ENCODE measurements at places on chromosomes 5 and 9. TPM values are rescaled to one million over a fixed set of nuclear protein-coding genes. Genes with fewer than 3 reads are reported as not detected.

The IL3 gene
- not detected for total RNA-seq

DNA sequence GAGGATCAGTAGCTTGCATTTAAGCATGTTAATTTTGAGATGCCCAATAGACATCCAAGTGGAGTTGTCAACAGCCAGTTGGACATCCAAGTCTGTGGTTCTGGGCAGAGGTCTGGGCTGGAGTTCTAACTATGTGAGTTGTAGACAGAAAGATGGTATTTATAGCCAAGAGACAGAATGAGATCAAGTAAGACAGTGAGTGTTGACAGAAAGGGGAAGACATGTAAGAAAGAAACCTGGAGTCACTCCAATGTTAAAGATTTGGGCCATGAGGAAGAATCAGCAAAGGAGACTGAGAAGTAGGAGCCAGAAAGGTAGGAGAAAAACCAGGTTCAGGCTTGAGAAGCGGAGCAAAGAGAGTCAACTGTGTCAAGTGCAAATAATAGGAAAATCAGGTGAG lies 95.5 kb upstream of the PUM3 start:
- H3K27ac ChIP-seq = no peak overlapping the region
- no peaks in the 10 kb centered on the region for H3K36me3 ChIP-seq
- H3K4me3 ChIP-seq = no peak overlapping the region
- H3K4me1 ChIP-seq = no peaks in the 10 kb centered on the region
- H3K27me3 ChIP-seq = no peaks in the 10 kb centered on the region

DNA sequence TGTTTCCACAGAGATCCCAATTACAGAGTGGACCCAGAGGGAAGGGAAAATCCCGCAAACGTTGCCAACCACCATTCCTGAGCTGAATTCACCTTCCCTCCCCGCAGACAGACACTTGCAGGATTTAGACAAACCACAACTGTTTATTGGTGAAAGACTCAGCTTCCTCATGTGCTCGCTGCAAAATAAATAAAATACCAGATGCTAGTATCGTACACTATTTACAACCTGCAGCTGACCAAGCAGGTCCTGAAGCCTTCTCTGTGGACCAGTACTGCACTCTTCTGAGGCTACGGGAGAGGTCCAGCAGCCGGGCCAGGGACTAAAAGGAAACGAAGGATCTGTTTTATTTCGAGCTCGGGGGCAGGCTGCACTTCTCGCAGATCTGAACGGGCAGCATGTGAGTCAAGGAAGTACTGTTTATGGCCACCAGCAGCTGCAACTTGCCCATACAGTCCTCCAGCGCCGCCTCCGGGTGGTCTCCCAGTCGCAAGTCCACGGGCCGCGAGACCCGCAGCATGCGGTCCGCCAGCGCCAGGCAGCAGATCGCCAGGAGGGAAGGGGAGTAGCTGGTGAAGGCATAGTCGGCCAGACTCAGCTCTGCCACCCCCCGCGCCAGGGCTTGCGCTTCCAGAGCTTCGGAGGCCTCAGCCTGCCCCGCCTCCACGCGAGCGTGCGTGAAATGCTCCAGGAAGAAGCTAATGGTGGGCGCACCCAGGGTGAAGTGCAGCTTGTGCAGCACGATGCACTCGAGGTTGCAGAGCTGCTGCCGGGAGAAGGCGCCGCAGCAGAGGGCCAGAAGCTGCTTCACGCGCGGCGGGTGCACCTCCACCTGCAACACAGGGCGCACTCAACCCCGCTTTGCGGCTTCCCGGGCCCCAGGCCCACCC lies 2.1 kb downstream of the CCNO start:
- peaks cover 31% of the 10 kb centered on the region for H3K4me1 ChIP-seq
- peaks cover 61% of the 10 kb centered on the region for H3K27me3 ChIP-seq
- H3K4me3 ChIP-seq = no peak overlapping the region
- no peak overlapping the region for H3K27ac ChIP-seq

DNA sequence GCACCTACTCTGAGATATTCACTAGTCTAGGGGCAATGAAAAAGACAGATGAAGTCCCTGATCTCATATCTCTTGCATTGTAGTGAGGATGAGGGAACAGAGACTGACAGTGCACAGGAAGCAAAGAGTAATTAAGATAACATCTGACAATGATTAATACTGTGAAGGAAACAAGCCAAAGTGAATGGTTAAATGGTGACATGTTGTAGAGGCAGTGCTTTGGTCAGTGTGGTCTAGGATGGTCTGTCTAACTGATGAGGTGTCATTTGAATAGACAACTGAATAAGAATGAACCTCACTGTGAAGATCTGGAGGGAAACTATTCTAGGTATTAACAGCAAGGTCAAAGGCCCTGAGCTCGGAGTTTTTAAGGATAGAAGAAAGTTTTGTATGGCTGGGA lies 333.3 kb upstream of the GRIA1 start:
- H3K27ac ChIP-seq = no peak overlapping the region
- H3K36me3 ChIP-seq = no peaks in the 10 kb centered on the region
- H3K4me1 ChIP-seq = no peaks in the 10 kb centered on the region
- no peak for DNase-seq

- no peaks in the 10 kb centered on the region for H3K4me1 ChIP-seq
- peak; percentile 55 for DNase-seq
- H3K27ac ChIP-seq = no peak overlapping the region
- no peak overlapping the region for H3K4me3 ChIP-seq
These were observed 10.0 kb upstream of the C5 start for GRCh38 chr9:121059998-121060636.

DNA sequence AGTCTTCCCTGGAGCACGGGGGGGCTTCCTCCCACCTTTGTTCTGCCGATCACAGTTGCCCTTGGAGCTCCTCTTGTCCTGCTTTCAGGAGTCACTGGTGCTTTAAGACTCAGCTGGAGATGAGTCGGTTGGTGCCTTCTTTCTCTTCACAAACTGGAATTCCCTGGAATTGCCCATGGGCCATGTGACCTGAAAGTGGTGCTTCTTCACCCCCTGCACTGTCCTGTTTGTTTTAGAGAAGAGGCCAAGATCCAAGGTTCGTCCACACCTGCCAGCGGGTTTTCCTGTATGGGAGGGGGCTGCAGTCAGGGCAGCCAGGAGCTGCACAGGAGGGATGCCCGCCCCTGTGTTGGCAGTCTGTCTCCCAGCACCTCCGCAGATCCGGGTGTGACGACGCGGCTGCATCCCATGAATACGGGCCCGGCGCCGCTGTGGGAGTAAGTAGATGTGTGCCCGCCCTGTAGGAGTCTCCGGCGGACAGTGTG lies 9.5 kb upstream of the MRPS2 start:
- H3K36me3 ChIP-seq = peaks cover 16% of the 10 kb centered on the region
- no peak overlapping the region for H3K4me3 ChIP-seq
- H3K27me3 ChIP-seq = no peaks in the 10 kb centered on the region
- H3K27ac ChIP-seq = no peak overlapping the region

The PAPPA gene
- 14.2 TPM for total RNA-seq

DNA sequence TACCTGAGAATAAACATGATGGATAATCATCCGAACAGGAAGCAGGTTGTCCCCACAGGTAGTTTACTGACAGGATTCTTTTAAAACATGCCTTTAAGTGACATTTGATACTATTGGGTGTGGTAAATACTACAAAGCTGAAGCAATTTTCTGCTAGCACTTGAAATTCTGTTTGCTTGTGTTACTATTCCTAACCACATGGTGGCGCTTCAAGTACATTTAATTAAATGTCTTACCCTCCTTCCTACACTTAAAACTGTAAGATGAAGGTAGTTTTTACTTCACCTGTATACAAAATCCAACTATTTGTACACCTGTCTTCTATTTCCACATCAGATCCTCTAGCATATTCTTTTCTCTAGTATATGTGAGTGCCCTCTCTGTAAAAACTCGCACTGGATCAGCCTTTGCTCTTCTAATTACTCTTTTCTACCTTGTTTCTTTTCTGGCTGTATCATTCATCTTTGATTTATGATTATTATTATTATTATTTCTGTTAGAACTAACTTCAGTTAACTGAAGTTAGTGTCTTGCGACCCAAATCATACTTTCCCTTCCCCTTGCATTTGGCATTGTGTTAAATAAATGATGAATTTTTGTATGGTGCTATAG lies 18.4 kb downstream of the SLC25A46 start:
- DNase-seq = no peak
- H3K36me3 ChIP-seq = no peaks in the 10 kb centered on the region
- H3K27me3 ChIP-seq = no peaks in the 10 kb centered on the region

The LAMC3 gene
- 58.2 TPM for total RNA-seq

The FAXDC2 gene
- 49.5 TPM for total RNA-seq

DNA sequence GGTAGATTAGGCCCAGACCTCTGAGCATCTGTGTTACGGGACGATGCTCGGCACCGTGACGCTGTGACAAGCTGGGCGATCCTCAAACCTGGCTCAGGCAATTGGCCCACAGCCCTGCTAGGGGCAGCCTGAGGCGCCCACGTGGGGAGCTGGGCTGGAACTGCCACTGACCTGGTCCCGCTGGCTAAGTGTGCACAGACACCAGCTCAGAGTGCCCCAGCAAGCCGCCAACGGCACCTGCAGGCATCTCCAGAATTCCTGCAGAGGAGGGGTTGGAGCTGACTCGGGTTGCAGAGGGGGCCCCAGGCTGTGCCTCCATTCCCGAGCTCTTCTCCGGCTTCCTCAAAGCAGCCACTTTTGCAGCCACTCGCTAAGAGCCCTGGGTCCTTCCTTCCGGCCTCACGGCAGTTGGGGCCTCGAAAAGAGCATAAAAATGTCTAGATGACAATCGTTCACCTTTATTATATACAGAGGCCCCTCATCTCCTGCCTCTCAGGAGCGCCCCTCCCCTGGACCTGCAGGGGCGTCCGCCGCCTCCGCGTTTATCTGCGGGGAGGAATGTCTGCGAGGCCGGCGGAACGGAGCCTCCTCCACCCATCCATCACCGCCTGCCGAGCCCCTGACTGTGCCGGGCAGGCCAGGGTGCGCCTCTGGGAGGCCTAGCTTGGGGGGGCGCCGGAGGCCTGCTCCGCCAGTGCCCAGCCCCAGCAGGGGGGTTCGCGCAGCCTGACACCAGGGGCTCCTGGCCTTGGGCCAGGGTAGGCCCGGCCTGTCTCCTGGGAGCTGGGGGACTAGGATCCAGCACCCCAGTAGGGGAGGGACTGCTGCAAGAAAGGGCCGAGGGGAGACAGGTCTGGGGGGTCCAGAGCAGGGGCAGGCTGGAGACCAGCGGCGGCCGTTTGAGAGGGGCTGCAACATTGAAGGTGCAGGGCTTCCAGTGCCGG lies 144.9 kb downstream of the BARX1 start:
- H3K27me3 ChIP-seq = peaks cover 10% of the 10 kb centered on the region
- H3K4me1 ChIP-seq = no peaks in the 10 kb centered on the region
- no peak for DNase-seq
- H3K27ac ChIP-seq = no peak overlapping the region
- H3K36me3 ChIP-seq = no peaks in the 10 kb centered on the region
- H3K4me3 ChIP-seq = no peak overlapping the region

DNA sequence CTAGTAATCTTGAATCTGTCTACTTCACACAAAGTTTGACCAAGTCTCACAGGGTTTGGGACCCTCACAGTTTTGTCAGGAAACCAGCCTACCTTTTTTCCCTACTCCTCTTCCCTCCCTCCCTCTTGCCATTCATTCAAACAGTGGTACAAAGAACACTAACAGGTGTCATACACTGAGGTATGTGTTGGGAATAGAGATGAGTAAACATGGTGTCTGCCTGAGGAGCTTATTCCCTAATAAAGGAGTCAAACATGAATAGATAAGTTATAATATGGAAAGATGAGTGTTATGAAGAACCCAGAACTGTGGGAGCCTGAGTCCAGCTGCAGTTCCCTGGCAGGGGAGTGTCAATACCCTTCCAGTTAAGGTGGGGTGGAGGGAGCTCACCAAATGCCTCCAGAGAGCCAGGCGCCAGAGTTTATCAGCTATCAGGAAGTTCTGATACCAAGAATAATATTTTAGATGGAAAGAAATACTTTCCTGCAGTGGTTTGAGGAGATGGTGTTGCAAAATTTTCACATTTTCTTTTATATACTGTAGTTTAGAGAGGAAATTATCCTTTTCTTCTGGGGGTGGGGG lies 183.4 kb upstream of the NR3C1 start:
- H3K36me3 ChIP-seq = no peaks in the 10 kb centered on the region
- H3K27ac ChIP-seq = no peak overlapping the region
- no peaks in the 10 kb centered on the region for H3K4me1 ChIP-seq
- no peaks in the 10 kb centered on the region for H3K27me3 ChIP-seq

DNA sequence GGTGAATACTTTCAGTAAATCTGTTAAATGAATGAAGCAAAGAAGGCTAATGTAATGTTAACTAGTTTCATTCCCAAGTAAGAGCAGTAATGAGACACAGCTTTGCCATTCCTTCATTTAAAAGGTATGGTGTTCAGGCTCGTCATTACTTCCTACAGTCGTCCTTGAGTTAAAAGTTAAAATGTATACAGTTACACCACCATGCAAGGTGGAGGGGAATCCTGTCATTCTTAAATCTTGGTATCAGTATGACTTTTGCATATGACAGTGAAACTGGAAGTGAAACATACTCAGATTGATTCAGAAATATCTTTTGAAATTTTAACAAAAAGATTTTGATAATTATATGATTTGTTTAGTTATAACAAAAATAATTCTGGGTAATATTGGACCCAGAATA lies 25.9 kb downstream of the MTRR start:
- no peak for DNase-seq
- H3K27me3 ChIP-seq = no peaks in the 10 kb centered on the region
- no peaks in the 10 kb centered on the region for H3K4me1 ChIP-seq
- no peak overlapping the region for H3K27ac ChIP-seq
- H3K36me3 ChIP-seq = peaks cover 74% of the 10 kb centered on the region
- no peak overlapping the region for H3K4me3 ChIP-seq

The PCDHGA1 gene
- 0.96 TPM for total RNA-seq

GRCh38 chr5:77129391-77129990 lies 42.4 kb upstream of the ZBED3 start:
- no peaks in the 10 kb centered on the region for H3K27me3 ChIP-seq
- H3K4me3 ChIP-seq = no peak overlapping the region
- DNase-seq = peak; percentile 24
- no peak overlapping the region for H3K27ac ChIP-seq
- peaks cover 8% of the 10 kb centered on the region for H3K4me1 ChIP-seq

GRCh38 chr9:112655668-112656067 lies 62.2 kb downstream of the INIP start:
- H3K4me3 ChIP-seq = no peak overlapping the region
- H3K4me1 ChIP-seq = no peaks in the 10 kb centered on the region
- H3K27ac ChIP-seq = no peak overlapping the region

The PCDHB4 gene
- total RNA-seq = 2.0 TPM

- no peaks in the 10 kb centered on the region for H3K27me3 ChIP-seq
- no peak overlapping the region for H3K4me3 ChIP-seq
- no peaks in the 10 kb centered on the region for H3K36me3 ChIP-seq
- H3K27ac ChIP-seq = no peak overlapping the region
- H3K4me1 ChIP-seq = peaks cover 17% of the 10 kb centered on the region
- DNase-seq = no peak
These were observed 8.2 kb upstream of the CRHBP start for GRCh38 chr5:76944638-76945037.

- no peak for DNase-seq
- H3K27me3 ChIP-seq = no peaks in the 10 kb centered on the region
- no peak overlapping the region for H3K4me3 ChIP-seq
- H3K4me1 ChIP-seq = no peaks in the 10 kb centered on the region
- no peak overlapping the region for H3K27ac ChIP-seq
- no peaks in the 10 kb centered on the region for H3K36me3 ChIP-seq
These were observed 5.1 kb upstream of the ZFP62 start for GRCh38 chr5:180865981-180866695.
